BE2C (cell line): ENCODE measurements at places on chromosomes 16 and 17.

DNA sequence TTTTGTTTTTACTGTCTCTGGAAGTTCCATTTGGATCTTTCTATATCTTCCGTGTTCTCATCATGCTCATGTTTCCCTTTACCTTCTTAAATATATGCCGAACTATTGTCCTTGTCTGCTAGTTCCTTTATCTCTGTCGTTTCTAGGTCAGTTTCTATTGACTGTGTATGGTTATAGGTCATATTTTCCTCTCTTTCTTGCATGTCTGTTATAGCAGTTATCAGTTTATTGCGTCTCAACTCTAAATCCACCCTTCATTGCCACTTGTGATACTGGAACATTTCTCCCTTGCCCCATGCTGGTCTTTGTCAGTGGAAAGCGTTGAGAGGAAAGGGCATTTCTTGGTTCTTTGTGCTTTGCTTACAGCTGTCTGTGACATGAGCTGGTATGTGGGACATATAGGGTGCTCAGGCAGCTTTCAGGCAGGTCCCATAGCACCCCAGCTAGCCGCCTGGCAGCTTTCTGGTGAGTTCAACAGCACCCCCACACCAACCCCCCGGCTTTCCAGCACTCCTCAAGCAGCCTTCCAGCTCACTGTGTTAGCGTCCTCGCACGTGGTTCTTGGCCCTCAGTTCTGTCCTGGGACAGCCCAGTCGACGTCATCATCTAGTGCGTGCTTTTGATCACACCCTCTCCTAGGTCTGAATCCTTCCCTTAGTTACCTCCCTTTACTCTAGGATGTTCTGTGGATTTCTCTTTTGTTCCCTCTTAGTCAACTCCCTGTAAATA is 15.4 kb upstream of the DNASE1 start:
- DNase-seq = no peak

- DNase-seq = no peak
These were observed 28.5 kb upstream of the TBX2 start for GRCh38 chr17:61371179-61371578.

GRCh38 chr17:427327-427726 is 74.7 kb upstream of the RPH3AL start:
- DNase-seq = no peak

- no peak for DNase-seq
These were observed 32.7 kb downstream of the ABCC6 start for GRCh38 chr16:16190546-16190945.

DNA sequence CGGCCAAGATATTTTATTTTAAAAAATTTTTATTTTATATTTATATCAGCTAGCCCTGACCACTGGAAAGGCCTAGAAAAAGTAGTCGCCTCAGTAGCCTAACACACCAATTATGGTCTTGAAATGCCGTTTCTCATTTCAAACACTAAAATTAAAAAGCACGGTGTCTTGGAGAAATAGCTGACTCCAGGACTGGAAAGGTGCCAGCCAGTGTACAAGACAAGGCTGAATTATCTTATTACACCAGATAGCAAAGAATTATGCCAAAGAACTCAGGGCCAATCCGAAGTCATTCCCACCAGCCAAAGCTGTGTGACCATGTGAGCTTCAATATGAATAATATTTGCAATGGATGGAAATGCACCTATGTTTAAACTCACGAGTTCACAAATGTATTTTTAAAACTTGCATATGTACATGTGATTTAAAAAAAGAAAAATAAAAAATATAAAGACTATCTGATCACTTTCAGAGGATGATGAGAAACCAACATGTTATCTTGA is 19.9 kb upstream of the ATP2C2 start:
- DNase-seq = no peak

GRCh38 chr17:64007838-64008282 is 9.7 kb downstream of the PRR29 start:
- DNase-seq = no peak

GRCh38 chr17:30005709-30006320 is 64.4 kb downstream of the EFCAB5 start:
- no peak for DNase-seq

DNA sequence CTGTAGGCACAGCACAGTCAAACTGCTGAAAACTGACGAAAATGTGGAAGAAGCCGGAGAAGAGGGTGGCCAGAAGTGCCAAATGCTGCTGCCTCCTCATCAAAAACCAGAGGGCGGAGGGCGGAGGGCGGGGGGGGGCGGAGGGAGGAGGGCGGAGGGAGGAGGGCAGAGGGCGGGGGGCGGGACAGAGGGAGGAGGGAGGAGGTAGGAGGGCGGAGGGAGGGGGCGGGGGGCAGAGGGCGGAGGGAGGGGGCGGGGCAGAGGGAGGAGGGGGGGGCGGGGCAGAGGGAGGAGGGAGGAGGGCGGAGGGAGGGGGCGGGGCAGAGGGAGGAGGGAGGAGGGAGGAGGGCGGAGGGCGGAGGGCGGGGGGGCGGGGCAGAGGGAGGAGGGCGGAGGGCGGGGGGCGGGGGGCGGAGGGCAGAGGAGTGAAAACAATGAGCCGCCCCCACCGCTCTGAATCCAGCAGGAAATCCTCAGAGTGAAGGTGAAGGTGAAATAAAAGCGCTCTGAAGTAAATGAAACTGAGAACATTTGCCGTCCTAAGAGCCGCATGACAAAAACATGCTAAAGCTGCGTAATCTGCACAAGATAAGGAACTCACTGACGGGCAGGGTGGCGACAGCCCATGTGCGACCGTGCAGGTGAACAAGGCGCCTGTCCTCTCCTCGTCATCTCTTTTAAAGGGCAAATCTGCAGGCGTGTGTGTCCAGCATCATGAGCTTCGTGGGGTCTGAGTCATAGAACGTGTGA is 22.6 kb upstream of the CBFA2T3 start:
- DNase-seq = no peak

DNA sequence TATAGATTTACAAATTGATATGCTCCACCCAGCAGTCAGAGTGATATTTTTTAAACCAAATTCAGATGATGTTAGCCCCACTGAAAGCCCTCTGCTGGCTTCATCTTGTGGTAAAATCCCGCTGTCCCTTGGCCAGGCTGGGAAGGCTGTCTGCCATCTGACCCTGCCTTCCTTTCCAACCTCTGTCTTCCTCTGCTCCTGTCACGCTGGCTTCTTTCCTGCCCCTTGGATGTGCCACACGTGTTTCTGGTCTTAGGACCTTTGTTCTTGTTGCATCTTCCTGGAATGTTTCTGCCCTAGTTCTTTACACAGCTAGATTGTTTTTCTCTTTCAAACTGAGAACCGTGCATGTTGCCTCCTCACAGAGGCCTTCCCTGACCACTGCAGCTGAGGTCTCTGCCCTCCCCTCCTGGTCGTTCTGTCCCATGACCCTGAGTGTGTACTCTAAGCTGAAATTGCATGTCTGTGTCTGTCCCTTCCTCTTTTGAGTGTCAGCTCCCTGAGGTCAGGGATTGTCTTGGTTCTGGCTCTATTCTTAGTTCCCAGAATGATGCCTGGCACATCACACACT is 11.4 kb downstream of the NT5M start:
- no peak for DNase-seq

DNA sequence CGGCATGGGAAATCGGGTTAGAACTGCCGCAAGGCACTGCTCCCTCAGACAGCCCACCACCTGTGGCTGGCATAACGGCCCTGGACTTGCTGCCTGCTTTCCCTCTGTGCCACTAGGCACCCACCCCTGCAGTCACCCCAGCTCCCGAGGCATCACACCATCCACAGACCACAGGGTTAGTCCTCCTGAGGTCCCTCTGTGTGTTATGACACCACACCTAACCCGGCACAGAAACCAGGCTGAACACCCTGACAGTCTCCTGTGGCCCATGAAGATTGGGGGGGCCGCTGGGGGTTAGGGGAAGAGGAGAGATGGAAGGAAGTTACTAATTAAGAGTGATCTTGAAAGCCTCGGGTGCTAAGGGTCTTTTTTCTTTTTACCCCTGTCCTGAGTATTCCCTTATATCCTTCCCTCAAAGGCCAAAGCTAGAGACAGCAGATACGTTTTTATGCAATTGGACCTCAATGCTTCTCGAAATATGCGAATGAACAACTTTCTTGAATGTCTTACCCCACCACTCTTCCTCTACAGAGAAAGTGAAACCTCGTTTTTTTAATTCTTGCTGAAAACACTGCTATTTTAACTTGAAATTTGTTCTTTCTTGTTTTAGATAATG is 7.0 kb downstream of the CYTH1 start:
- no peak for DNase-seq

DNA sequence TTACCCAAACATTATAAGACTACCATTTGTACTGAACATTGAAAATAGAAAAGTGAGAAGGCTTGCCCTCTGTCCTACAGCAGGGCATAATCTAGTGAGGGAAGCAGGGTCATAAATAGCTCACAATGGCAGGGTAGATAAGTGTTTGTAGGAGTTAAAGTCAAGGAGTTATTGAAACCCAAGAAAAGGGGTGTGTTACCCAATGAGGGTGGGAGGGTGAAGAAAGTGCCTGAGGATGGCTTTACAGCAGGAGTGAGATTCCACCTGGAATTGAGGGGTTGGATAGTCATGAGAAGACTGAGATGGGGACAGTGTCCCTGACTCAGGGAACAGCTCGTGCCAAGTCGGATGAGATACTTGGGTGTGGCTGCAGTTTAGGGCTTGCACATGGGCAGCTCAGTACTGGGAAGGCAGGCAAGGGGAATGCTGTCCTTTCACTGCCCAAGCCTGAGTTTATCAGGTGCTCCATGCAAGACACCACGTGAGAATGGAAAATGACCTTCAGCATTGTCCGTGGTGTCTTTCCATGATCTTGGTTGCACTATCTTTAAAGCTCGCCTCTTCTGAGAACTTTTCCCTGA is 393.2 kb upstream of the MAF start:
- no peak for DNase-seq
